ENCODE measurements at places on chromosomes 4 and X. TPM values are rescaled to one million over a fixed set of nuclear protein-coding genes. Genes with fewer than 3 reads are reported as not detected.

GRCh38 chr4:176438401-176438800 lies 118.6 kb downstream of the SPCS3 start:
- DNase-seq: no peak

SSX2 gene
- not detected for total RNA-seq

SHOX gene
- total RNA-seq: 0.06 TPM

RAB39B gene
- 0.09 TPM for total RNA-seq

GRCh38 chr4:20137176-20137575 lies 114.5 kb upstream of the SLIT2 start:
- no peak for DNase-seq

DNA sequence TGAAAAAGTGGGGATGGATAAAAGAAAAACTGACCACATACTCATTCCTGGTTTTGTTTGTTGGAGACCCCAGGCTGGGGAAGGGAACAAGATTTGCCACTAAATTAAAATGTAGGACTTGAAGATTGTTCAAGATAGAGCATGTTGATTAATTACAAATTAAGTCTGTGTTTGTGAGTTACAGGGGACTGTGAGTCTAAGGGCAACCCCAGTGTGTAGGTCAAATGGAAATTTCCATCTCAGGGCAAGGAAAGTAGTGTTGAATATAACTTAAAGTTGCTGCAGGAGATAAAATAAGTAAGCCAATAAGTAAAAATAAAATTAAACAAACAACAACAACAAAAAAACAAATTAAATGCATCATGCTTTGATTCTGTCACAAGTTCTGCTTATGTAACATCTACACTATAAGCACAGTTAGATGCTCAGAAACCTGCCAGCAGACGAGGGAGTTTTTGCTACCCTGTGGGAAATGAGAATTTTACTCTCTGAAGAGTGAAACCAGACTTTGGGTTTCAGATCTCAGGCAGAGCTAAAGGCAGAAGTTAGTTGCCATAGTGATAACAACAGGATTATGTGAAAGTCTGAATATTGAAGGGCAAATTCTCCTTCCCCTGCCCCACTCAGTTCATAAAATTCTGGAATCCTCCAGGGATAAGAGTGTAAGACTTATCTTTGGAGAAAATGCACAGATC lies 352.3 kb downstream of the GRXCR1 start:
- no peak for DNase-seq

DNA sequence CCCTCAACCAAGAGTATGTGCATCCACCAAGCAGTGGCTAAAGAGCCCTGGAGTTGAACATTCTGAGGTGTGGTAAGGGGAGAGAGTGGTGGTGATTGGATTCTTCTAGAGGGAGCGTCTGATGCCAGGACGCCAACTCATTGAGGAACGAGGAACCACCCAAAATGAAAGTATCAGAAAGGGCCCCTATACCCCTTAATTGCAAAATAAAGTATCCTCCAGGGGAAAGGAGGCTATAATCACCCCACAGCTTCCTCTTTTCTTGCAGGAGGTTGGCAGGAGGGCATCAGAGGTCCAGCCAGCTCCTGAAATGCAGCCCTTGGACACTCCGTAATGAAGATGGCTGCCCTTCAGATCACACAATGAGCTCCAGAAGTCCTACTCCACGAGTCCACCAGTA lies 5.3 kb upstream of the KIAA1210 start:
- DNase-seq: no peak

CLDN24 gene
- not detected for total RNA-seq

DNA sequence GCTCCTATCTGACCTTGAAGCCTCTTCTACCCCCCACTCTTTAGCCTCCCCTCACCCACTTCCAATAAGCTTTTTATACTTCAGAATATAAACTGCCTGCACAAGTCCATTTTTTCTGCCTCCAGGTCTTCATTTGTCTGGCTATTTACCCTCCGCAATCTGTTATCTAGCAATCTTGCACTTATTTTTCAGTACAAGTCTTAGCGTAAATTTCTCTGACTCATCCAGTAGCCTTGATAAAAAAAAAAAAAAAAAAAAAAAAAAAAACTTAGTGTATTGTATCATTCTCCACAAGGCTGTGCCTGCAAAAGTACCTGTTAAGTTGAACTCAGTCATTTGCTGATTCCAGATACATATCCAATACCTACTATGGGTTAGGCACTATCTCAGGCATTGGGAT lies 219.5 kb upstream of the DKK2 start:
- no peak for DNase-seq

- DNase-seq: no peak
Measured at GRCh38 chrX:113522814-113523213, 682.2 kb upstream of the AMOT start.

DNA sequence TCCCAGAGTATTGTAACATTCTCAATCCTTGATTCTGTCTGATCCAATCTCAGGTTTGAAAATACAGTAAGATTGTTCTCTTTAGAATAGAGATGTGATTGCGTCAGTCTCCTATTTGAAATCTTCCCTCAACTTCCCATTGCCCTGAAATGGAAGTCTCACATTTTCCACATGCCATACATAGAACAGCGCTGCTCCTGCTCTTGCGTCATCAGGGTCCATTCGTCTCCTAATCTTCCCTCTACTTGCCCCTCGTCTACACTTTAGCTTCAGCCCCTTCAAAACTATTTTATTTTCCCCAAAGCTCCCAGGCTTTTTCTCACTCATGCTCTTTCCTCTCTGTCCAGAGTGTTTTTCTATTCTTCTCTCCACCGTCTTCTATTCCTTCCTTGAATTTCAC lies 301.7 kb upstream of the MAGEB2 start:
- no peak for DNase-seq

GRCh38 chr4:24793219-24794005 lies 2.0 kb upstream of the SOD3 start:
- DNase-seq: no peak

DNA sequence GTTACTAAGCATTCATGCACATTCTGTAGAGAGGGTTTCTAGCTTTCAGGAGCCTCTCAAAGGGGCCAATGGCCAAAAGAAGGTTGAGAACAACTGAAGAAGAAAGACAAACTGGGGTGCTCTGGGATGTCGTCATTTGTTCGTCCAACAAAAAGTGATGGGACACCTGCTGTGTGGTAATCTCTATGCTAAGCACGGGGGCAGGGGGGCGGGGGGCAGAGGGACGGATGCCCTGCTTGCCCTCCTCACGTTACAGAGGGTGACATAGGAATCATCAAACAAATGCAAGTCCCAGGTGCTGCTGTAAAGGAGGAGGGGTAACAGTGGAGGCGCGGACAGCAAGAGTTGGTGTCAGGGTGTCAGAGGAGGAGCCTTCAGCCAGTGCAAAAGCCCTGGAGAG lies 12.8 kb upstream of the CRMP1 start:
- no peak for DNase-seq

DNA sequence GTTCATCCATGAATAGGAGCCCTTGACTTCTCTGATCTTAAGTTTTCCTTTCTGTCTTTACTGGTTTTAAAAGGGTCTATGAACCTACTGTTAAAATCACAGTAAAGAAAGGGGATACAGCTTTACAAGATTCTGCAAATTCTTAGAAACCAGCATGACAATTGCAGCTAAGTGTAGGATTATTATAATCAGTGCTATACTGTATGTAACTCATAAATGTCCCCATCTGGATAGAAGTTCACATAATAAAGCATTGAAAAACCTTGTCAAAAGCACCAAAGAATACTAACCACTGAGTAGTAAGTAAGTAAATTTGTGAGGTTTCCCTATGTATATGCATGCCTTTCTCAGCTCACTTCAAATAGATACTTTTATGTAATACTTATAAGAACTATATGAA lies 724.6 kb downstream of the CENPC start:
- no peak for DNase-seq

GRCh38 chr4:174537634-174538033 lies 15.3 kb upstream of the HPGD start:
- DNase-seq: no peak

DNA sequence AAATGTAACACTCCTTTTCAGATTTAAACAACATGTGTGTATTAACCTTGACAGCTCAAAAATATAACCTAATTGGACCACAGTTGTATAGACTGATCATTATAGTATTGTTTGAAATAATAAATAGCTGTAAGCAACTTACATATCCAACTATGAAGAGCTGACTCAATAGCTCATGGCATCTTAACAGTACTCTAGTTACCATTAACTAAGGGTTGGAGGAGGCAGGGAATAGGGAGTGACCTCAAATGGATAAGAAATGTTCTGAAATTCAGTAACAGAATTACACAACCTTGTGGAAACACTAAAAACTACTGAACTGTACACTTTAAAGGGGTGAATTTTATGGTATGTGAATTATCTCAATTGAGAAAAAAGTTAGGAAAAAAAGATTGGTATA lies 136.5 kb upstream of the CPEB2 start:
- DNase-seq: no peak

- DNase-seq: no peak
Measured at GRCh38 chr4:40747207-40747835, 2.4 kb upstream of the NSUN7 start.
